ENCODE measurements at places on chromosomes 4 and X. TPM values are rescaled to one million over a fixed set of nuclear protein-coding genes. Genes with fewer than 3 reads are reported as not detected.

Gene KLHL13
- 3.1 TPM for total RNA-seq

Gene GJB1
- not detected for total RNA-seq

Gene SPANXN3
- not detected for total RNA-seq

Gene EGF
- not detected for total RNA-seq

Gene MMRN1
- 417 TPM for total RNA-seq

Gene RASL11B
- not detected for total RNA-seq

Gene TEX11
- total RNA-seq: not detected

Gene P2RY10
- total RNA-seq: not detected

Gene NDNF
- total RNA-seq: not detected

Gene MAGEB2
- not detected for total RNA-seq

Gene COL4A5
- total RNA-seq: 85.2 TPM

Gene CXorf65
- total RNA-seq: not detected

Gene ASB5
- total RNA-seq: not detected

Gene UGT2A1
- total RNA-seq: 0.27 TPM

All from endothelial cell of coronary artery (primary cell).